Naive thymus-derived CD4-positive, alpha-beta T cell (primary cell): ENCODE measurements at places on chromosomes 3 and 15. TPM values are rescaled to one million over a fixed set of nuclear protein-coding genes. Genes with fewer than 3 reads are reported as not detected.

Gene VIPR1
- total RNA-seq: 54.9 TPM

Gene CCNL1
- total RNA-seq: 222 and 230 TPM in 2 replicates

Gene RETNLB
- not detected for total RNA-seq

GRCh38 chr3:115190747-115191146 lies 43.7 kb upstream of the ZBTB20 start:
- H3K27ac ChIP-seq: no peak overlapping the region
- no peak overlapping the region for H3K4me3 ChIP-seq
- no peaks in the 10 kb centered on the region for H3K4me1 ChIP-seq

DNA sequence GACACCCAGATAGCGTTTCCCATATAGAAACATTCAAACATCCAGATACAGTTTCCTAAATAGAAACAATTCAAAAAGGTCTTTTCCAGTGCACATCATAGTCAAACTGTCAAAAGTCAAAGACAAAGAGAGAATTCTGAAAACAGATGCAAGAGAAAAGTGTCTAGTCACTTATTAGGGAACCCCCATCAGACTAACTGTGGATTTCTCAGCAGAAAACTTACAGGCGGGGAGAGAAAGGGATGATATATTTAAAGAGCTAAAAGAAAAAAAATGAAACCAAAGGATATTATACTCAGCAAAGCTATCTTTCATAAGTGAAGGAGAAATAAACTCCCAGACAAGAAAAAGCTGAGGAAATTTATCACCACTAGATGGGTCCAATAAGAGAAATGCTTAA lies 22.3 kb upstream of the CX3CR1 start:
- no peaks in the 10 kb centered on the region for H3K27me3 ChIP-seq
- H3K36me3 ChIP-seq: no peaks in the 10 kb centered on the region
- no peak for DNase-seq
- H3K4me3 ChIP-seq: no peak overlapping the region
- H3K4me1 ChIP-seq: no peaks in the 10 kb centered on the region

DNA sequence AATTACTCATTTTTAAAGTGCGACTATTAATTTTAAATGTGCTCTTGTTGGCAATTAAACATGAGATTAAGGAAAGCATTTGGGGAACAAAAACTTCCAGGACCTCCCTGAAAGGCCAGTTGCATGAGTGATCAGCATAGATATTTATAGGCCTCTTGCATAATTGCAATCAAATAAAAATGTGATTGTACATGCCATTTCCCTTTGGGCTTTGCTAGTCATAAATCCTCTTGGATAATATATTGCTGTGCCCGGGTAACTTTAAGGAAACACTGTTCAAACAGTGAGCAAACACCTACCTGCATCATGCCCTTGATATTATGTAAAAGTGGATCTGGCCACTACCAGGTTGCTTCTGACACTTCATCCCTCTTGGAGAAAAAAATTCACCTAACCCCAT lies 239.1 kb downstream of the MCTP2 start:
- no peak for DNase-seq
- no peaks in the 10 kb centered on the region for H3K36me3 ChIP-seq

DNA sequence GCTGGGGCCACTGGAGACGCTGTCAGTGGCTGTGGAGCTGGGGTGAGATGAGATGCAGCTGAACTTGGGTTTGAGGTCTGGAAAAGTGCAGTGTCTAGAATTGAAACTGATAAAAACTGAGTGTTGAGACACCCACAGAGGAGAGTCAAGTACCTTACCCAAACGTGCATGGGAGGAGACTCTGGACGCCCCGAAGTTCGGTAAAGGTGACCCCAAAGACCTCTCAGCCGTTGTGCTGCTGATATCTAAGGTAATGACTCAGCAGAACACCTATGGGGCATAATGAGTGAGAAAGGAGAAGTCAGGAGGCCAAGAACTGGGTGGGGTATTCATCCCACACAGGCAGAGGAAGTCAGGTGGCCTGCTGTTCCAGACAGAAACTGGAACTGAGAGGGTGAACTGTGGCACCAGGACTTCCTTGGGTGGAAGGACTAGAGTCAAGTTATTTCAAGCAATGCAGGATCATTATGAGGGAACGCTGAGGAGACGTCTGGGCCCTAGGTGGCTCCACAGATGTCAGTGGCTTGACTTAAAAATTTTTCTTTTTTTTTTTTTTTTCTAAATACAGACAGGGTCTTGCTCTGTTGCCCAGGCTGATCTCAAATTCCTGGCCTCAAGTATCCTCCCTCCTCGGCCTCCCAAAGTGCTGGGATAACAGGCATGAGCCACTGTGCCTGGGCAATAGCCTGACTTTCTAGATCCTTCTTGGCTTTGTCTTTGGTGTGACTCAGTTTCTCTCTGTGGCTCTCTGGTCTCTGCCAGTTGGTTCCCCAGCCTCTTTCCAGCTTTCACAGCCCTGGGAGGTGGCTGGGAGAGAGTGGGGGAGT lies 67.6 kb upstream of the GCNT3 start:
- H3K4me1 ChIP-seq: no peaks in the 10 kb centered on the region
- H3K36me3 ChIP-seq: no peaks in the 10 kb centered on the region
- no peak overlapping the region for H3K4me3 ChIP-seq
- DNase-seq: no peak
